Mammary epithelial cell (primary cell): ENCODE measurements at places on chromosomes 2 and 18.

- DNase-seq, result no peak
Measured at GRCh38 chr2:128178149-128178649, 87.2 kb downstream of the UGGT1 start.

- no peak for DNase-seq
Measured at GRCh38 chr18:56214706-56215105, 423.7 kb downstream of the TXNL1 start.

- no peak for DNase-seq
Measured at GRCh38 chr2:199147216-199147615, 310.5 kb downstream of the SATB2 start.

DNA sequence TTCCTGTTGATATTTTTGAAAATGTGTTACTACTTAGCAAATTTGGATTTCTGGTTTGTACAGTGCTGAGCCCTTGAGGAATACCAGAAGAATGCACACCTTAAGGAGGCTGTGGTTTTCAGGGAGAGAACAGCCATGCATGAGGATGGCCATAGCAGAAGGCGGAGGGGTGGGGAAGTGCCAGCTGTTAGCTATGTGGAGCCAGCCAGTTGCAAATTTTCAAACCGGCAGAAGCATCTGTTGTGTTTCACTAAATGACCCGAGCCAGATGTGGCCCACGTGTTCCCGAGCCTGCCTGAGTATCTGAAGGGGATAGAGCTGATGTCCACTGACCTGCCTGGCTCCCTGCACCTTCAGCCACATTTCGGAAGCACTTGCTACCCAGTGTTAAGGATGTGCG lies 16.4 kb upstream of the RBM44 start:
- no peak for DNase-seq

- DNase-seq, result no peak
Measured at GRCh38 chr18:13386891-13387801, 168.6 kb downstream of the LDLRAD4 start.

DNA sequence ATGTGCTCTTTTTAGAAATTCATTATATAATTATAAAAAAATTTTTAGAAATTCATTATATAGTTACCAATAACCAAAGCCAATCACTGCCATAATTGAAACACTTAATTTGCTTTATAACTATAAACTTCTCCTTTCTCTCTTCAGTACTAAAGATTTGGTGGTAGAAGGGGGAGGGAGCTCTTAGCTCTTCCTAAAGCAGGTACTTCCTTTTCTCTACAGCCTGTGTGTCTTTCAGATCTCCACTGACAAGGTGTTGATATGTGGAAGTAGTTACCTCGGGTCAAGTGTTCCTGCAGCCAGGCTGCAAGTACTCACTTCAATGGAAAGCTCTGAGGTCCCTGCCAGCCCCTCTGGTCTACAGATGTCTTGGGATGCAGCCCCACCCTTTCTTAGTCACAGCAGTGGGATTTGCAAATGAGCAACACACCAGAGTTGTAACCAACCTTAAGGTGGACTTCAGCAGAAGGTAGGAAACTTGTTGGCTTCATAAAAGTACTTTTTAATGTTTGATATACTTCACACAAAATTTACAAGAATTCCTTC lies 690.0 kb downstream of the ARHGAP15 start:
- DNase-seq, result no peak

GRCh38 chr2:19480673-19481072 lies 122.2 kb upstream of the OSR1 start:
- no peak for DNase-seq

DNA sequence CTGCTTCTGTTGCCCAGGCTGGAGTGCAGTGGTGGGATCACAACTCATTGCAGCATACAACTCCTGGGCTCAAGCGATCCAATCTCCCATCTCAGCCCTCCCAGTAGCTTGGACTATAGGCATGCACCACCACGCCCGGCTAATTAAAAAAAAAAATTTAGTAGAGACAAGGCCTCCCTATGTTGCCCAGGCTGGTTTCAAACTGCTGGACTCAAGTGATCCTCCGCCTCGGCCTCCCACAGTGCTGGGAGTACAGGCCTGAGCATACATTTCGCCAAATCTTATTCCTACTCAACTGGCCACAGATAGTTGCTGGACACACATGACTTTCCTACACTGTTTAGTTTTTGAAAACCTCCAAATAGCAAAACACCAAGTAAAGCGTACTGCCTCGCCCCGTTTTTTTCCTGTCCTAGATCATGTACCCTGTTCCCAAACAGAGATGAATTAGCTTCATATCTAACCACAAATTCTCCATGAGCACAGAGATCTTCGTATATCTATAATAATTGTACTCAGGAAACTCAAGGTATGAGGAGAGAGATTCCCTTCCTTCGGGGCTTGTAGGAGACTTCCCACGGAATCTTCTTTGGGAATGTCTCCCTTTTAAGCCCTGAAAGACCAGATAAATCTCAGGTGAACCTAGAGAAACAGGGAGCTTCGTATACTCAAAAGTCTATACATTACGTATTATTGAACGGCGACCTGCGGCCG lies 598 bp upstream of the C2orf69 start:
- DNase-seq, result no peak

GRCh38 chr2:187529977-187530721 lies 24.1 kb downstream of the TFPI start:
- DNase-seq, result no peak

DNA sequence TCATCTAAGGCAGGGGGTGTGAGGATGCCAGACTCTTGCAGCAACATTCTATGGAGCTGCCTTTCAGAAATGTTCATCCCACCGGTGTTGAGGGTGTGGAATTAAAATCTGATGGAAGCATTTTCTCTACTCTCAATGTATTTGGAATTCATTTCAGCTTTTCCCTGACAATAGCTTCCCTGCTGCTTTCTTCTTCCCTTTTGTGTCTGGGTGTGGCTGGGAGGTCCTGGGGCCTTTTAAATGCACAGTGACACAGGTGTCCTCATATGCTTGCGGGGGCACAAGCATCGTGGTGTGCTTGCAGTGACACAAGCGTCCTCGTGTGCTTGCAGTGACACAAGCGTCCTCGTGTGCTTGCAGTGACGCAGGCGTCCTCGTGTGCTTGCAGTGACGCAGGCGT lies 43.4 kb upstream of the ASB18 start:
- DNase-seq, result no peak

DNA sequence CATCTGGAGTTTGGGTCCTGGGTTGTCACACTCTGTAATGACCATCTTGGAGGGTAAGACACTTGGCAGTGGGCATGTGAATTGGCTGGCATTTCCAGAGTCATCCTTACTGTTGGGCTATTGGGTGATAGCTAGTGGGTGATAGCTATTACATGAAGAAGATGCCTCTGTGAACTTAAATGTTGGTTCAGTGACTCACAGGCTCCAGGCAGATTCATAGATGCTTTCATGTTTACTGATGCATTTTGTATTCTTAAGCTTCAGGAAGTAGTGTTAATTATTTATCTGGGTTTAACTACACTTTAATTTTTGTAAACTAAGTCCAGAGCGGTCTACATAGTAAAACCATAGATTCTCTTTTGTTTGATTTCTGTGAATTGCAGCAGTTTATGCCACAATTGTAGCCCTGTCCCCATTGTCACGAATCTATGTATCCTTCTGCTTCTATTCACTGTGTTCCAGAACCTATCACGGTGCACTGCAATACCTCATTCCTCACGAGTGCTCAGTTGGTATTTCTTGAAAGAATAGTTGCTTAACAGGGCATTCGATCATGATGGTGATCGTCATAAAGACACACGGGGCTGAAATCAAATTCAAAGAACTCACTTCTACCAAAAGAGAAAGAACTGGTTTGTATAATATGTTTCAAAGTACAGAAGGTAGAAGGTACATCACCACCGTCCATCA lies 79.7 kb downstream of the GBX2 start:
- no peak for DNase-seq
